Bone marrow (tissue), 2 donors: ENCODE measurements at places on chromosomes 6 and 20.

GRCh38 chr6:126650931-126651330 is 311.0 kb downstream of the CENPW start:
- no peak for DNase-seq

DNA sequence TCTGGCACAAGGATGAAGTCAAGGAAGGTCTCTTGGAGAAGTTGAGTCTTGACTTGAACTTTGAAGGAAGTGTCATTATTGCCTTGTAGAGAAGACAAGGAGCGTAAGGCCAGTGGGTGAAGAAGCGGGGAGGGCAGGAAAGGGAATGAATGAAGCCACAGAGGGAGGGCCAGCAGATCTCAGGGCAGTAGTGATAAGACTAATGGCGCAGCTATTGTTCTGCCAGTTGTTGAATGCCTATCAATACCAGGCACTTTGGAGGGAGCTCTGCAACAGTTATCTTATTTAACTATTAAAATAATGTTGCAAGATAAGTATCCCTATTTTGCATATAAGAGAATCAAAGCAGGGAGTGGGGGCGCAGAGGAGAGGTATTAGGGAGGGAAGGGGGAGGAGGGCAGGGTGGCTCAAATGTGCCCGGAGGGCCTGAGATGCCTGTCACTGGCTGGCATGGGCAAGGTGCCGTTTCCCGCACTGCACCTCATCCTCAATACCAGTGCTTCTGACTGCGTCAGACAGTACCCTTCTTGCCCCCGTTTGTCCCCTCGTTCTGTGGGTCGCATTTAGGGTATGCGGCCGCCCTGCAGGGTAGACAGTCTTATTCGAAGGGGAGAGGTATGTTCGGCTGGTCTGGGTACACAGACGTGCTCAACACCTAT is 109.8 kb downstream of the ZDHHC14 start:
- no peak for DNase-seq

GRCh38 chr6:159217595-159218275 is 48.5 kb downstream of the FNDC1 start:
- no peak for DNase-seq

DNA sequence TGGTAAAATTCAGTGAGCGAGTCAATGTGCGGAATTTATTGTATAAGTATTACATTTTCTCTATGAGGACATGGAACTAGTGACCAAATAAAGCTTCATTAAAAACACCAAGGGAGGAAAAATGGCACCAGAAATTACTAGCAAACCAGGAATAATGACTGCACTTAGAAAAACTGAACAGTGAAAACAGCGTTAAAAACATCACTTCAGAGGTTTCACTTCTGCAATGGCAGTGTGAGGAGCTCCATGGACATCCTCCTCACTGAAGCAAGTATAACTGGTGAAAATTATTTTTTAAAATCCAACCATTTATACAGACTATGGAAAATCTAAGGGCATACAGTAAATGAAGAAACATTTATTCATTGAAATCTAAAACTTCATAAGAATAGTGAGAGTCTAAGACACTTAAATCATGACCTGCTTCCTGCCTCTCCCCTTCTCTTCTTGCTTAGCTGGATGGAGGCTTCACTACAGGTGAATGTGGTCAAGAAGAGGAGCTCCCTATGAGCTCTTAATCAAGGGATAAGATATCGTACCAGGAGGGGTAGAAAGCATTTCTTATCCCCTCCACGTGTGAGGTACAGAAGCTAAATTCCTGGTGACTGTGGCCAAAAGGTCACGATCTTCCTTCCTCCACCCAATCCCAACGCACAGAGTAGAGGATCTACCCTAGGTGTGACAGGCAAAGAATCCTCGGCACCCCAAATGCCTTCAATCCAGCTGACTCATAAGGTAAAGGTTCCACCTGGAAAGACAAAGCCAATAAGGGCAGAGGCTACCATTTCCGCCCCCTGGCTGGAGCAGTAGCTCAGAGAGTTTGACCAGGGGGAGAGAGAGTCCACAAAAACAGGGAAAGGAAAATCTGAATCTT is 12.3 kb upstream of the ASF1A start:
- no peak for DNase-seq

GRCh38 chr20:3123542-3123941 is 36.1 kb downstream of the FASTKD5 start:
- DNase-seq = no peak

DNA sequence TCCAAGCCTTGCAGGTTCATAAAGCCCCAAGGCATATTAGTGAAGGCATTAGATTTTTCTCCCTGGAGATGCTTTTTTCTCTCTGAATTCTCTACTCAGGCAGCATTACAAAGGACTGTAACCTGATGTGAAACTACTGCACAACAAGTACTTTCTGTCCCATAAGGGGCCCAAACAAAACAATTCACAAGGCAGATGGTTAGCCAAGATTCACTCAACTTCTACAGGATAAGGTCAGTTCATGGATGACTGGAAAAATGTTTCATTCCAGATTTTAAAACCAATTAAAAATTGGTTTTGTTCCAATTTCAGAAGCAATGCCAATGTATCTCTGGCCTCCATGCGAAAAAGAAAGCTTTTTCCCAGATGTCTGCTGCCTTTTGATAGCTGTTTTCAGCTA is 181.8 kb downstream of the KHDC1L start:
- DNase-seq = no peak

GRCh38 chr6:142694054-142694453 is 250.9 kb downstream of the HIVEP2 start:
- DNase-seq = no peak

DNA sequence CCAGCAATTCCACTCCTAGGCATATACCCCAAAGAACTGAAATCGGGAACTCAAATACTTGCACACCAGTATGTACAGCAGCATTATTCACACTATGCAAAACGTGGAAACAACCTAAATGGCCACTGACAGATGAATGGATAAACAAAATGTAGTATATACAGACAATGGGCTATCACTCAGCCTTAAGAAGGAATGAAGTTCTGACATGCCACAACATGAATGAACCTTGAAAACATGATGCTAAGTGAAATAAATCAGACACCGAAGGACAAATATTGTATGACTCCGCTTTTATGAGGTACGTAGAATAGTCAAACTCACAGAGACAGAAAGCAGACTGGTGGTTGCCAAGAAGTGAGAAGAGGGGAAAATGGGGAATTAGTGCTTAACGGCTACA is 59.1 kb upstream of the CCN6 start:
- DNase-seq = no peak

DNA sequence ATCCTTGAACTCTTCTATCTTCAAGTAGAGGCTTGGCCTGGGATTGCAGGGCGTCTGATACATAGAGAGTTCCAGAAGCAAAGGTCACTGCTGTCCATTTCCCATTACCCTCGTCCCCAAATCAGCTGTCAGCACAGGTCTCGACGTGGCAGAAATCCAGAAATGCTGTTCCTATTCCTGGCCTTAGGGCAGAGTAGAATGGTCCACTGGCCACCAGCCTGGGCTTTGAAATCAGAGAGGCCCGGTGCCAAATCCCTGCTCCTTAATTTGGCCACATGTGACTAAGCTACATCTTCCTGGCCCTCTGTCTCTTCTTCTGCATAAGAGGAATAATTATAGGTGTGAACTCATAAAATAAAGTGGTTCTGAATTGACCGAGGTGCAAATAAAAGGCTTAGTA is 40.9 kb upstream of the FAM83D start:
- no peak for DNase-seq

- DNase-seq = no peak
These were observed 11.6 kb downstream of the SLC9A8 start for GRCh38 chr20:49824206-49824605.

- DNase-seq = no peak
These were observed 47.9 kb upstream of the DDR1 start for GRCh38 chr6:30836431-30836866.

DNA sequence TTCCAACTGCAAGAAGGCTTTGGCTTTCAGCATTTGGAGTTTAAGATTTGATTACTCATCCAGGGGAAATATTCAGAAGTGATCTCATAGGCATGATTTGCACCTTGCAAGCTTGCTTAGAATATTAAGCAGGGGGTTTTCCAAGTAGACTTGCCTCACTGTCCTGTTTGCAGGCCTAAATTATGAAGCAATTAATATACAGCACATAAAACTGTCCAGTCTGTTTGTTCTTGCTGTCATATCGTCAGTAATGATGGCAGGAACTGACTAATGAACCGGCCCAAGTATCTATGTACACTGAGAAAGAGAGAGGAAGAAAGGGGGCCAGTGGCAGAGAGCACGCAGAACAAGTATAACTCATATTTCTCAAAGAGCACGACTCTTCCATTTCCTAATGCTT is 212.5 kb upstream of the SUPT3H start:
- DNase-seq = no peak

DNA sequence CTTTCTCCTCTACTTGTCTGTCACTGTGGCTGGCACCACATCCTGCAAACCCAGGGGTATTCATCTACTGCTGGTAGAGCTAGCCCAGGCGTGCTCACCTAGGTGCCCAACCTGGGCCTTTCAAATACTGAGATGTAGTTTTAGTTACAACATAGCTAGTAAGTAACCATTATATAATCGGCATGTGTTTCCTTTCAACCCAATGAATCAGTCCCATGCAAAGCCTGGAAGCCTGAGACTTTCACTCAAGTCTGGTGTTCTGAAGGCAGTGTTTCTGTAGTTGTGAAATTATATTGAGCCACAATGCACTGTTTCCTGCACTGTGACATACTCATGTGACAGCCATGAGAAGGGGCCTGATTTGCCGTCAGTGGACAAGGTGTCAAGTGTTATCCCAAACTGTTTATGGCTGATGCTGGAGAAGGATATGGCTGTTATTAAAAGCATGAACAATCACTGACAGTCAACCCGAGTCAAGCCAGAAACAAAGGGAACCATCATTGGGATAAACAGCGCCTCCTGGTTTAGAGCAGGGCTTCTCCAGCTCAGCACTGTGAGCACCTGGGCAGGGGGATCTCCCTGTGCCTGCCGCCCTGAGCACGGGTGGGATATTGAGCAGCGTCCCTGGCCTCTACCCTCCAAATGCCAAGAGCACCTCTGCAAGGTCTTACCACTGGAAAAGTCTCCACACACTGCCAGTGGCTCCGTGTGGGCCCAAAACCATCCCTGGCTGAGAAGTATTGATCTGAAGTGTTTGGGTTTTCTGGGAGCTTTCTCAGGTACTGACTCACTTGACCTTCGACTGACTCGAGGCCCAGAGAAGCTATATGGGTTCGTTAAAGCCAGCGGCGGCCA is 1.6 kb downstream of the PSMA7 start:
- no peak for DNase-seq

DNA sequence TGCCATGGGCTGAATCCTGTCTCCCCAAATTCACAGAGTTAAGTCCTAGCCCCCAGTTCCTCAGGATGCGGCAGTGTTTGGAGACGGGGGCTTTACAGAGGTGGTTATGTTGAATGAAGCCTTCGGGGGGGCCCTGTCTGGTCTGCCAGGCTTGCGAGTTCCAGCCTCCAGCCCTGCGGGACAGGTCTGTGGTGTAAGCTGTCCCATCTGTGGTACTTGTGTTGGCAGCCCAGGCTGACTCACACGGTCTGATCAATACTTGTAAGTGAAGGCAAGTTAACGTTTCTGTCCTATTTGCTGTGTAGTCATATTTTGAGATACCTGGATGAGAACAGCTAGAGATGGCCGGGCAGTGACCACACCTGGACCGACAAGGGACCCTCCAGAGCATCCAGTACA is 51.8 kb upstream of the GPR31 start:
- DNase-seq = no peak

DNA sequence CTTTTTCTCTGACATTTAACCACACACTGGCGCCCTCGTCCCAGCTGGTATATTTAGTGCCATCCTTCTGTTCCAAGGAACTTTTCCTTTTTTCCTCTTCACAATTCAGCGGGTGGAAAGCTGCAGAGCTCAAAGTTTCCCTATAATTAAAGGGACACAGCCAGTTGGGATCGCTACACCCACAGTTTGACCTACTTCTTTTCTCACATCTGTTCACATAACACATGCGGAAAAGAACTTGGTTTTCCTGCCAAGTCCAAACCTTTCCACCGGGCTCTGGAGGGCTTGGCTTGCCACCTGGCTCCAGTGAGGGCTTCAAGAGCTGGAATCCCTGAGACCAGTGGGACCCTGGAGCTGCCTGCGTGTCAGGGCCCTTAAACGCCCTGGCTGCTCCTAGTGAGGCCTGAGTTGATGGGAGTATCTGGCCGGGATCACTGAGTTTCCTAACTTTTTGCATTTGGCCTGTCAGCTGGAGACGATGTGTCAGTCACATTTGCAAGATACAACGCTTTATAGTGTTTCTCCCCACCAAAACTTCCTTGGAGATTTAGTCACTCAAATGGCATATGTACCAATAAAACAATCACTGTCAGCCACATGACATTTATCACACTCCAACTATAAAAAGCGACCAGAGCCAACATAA is 176.0 kb downstream of the SASH1 start:
- DNase-seq = no peak

GRCh38 chr6:26421259-26422144 is 18.8 kb upstream of the BTN3A3 start:
- peak; percentile 79 for DNase-seq

- no peak for DNase-seq
These were observed 2.2 kb downstream of the AURKA start for GRCh38 chr20:56389807-56390206.

GRCh38 chr6:27758491-27758890 is 153.7 kb downstream of the OR2B2 start:
- DNase-seq = no peak

- DNase-seq = no peak
These were observed 27.6 kb upstream of the SCAF8 start for GRCh38 chr6:154705471-154706113.

GRCh38 chr20:33635341-33635740 is 26.8 kb upstream of the C20orf144 start:
- DNase-seq = no peak

- DNase-seq = no peak
These were observed 233.9 kb downstream of the SAMD5 start for GRCh38 chr6:147742440-147742839.

DNA sequence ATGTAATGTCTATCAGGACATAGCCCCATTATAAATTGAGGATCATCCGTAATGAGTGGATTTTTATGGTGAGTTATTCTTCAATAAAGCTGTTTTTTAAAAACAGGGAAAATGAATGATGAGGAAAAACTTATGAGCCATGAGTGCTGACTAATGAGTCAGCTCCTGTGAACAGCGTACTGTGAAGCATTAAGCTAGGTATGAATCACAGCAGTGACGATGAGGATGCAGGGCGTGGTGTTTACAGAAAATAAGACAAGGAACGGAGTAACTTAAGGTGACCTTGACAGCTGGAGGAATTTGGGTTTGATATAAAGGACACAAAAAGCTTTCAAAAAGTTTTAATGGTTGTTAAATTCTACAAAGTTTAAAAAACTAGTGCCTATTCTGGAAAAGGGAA is 96.3 kb downstream of the FOXF2 start:
- no peak for DNase-seq

- DNase-seq = no peak
These were observed 48.2 kb downstream of the AGPAT4 start for GRCh38 chr6:161225681-161226008.

DNA sequence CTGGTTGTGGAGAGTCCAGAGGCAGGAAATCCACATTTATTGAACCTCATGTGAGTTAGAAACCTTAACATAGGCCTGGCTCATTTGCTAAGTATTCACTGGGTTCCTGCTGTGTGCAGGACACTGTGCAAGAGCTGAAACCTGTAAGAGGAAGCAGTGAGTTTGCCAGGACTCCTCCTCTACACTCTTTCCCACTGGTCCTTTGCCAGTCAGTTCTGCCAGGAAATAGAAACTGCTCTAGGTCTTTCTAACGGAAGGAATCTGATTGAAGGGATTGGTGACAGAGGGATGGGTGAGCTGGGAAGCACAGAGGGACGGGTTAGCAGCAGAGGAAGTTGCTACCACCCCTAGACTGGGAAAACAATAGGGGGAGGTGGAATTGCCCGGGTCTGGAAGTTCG is 234.2 kb upstream of the ECI2 start:
- DNase-seq = no peak

GRCh38 chr6:98395610-98396166 is 438.7 kb upstream of the POU3F2 start:
- DNase-seq = no peak

GRCh38 chr20:62315773-62316172 is 13.0 kb downstream of the ADRM1 start:
- DNase-seq = no peak
